ENCODE measurements at places on chromosomes 7 and 10.

GRCh38 chr7:70566671-70567070 lies 565.3 kb upstream of the GALNT17 start:
- DNase-seq = no peak

DNA sequence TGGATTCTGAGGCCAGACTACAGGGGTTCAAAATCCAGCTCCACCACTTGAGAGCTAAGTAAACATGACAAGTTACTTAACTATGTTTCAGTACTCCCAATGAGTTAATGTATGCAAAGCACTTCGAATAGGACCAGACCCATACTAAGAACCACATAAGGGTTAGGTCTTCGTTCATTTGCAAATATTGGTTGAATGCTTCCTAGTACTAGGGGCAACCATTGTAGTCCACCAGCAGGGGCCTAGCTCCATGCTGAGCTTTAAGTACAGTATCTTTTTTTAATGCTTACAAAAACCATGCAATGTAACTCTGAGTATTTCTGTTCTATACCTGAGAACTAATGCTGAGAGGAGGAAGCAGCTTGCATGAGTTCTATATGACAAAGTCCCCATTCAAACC lies 80.4 kb upstream of the PDE1C start:
- no peak for DNase-seq

- DNase-seq = no peak
Measured at GRCh38 chr7:69624435-69625230, 26.4 kb downstream of the AUTS2 start.

DNA sequence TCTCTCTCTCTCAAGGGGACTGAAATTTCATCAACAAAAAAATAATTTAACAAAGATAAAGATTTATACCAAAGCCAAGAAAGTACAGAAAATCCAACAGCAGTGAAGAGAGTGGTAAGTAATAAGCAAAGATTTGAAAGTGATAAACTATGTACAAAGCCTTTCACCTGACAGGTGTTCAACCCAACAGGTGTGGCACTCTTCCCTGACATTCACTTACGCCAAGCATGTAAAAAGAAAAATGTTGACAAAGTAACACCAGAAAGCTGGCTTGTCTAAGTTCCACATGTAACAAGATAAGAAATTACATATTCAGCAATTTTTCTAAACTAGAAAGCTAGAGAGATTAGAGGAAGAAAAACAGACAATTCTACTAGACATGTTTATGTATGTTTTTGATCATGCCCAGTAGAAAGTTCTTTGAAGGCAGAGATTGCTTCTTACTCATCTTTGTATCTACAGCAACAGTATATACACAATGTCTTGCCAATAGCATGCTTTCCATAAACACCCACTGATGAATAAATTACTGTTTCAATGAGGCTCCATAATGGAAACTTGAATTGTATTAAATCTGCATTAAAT lies 468.5 kb downstream of the PARD3 start:
- no peak for DNase-seq

GRCh38 chr7:83429493-83429892 lies 219.4 kb downstream of the SEMA3E start:
- DNase-seq = no peak

Measured in effector CD4-positive, alpha-beta T cell (primary cell).